ENCODE measurements at places on chromosomes 1 and 21.

DNA sequence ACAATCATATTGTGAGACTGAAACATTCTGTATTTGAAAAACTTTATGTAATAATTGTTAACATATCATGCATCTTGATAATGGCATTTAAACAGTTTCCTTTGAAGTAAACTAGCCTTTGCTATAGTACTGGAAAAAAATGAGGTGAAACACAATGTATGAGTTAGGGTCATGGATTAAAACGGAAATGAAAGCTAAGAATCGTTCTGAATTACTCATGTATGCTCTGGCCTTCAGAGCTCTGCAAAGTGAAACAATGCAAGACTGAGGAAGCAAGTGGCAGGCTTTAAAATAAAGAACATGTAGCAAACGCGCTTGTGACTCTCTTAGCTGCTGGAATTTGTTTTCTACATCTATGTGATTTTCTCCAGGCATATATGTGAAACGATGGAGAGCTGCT is 317.1 kb downstream of the DPYD start:
- peak; percentile 35 for DNase-seq

DNA sequence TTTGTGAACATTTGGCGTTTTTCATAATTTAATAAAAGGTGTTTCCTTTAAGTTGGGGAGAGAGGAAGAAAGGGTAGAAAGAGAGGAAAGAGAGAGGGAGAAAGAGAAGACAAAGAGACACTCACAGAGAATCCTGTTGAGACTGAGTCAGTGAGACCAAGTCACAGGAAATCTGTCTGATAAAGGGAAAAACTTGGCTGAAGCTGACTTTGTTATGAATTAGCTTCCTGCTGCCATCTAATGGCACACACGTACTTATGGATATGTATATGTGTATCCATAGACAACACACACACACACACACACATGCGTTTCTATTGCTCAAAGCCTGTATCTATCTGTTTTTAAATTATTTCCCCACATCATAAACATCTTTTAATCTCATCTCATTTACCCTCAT is 42.5 kb upstream of the DISC1 start:
- DNase-seq = peak; percentile 68

GRCh38 chr1:24980836-24981630 is 51.0 kb upstream of the RUNX3 start:
- DNase-seq = no peak

DNA sequence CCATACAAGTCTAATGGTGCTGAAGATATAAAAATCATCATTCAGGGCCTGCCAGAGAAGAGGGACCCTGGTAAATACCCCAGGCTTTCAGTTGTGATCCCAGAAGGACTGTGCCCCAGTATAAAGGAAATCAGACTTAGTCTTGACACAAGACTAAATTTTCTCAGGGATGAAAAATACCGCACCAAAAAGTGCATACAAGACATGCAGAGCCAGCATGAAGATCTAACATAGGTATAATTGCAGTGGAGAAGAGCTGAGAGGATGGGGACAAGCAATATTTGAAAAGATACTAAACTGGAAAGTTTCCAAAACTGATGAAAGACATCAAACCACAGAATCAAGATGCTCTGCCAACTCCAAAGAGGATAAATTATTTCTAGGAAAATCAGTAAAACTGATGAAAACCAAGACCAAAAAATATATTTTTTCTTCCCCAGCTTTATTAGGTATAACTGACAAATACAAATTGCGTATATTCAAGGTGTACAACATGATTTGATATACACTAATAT is 17.7 kb upstream of the SIM2 start:
- no peak for DNase-seq

- DNase-seq = no peak
Measured at GRCh38 chr1:29234471-29234870, 1.9 kb upstream of the PTPRU start.

GRCh38 chr1:157139052-157139715 is 989 bp upstream of the ETV3 start:
- DNase-seq = no peak

- no peak for DNase-seq
Measured at GRCh38 chr1:118177998-118178397, 7.0 kb downstream of the SPAG17 start.

DNA sequence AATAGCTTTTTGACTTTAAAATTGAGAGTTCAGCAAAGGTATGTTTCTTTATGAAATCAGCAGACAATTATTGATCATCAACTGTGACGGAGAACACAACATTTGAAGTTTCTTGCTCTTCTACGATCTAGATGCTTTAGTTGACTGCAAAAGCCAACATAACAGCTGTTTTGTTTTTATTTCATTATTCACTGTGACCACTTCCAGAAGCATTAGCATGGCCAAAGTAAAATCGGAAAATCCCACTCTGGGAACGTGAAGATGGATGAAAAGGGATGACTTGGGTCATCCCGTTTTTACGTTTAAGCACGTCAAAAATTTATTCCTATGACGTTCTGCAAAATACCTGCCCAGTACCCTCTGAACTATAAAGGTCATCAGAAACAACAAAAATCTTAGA is 833.0 kb upstream of the ADAMTS5 start:
- DNase-seq = no peak

GRCh38 chr21:33273044-33273443 is 6.9 kb downstream of the IL10RB start:
- no peak for DNase-seq

DNA sequence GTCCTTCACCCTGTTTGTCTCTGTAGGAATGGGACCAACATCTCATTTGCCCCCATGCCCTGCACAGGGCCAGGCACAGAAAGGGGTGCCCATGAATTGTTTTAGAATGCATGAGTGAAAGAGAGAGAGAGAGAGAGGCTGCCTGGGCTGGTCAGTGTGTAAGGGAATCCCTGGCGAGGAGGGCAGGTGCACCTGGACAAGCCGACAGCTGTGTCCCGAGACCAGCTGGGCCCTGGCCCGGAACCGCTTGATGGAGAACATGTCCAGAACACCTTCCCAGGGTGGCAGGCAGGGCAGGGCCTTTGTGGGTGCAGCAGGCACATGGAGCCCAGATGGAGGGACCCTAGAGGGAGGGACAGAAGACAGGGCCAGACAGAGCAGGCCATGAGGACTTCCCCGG is 22.7 kb downstream of the SPOCD1 start:
- no peak for DNase-seq

DNA sequence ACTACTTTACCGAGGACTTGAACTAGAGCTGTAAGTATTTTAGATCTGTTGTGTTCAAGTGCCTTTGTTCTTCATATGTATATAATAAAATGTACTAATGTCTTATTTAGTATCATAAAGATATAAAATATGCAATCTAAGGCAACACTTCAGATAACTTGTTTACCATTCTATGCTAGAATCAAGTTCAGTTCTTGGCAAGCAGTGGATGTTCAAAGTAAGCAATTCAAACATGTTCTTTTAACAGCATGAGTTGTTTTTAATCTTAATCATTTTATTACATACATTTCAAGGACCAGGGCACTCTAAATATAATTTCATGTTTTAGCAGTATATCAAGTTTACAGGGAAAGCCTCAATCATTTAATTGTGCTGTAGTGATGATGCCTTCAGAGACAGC is 47.0 kb downstream of the ZC3H11B start:
- no peak for DNase-seq

Data from fibroblast of skin of abdomen (primary cell).